ENCODE measurements at places on chromosomes 6 and 20. TPM values are rescaled to one million over a fixed set of nuclear protein-coding genes. Genes with fewer than 3 reads are reported as not detected.
A peak's percentile ranks its signal among the peaks of the same experiment; 100 is the strongest.

The CST4 gene
- total RNA-seq, result not detected

DNA sequence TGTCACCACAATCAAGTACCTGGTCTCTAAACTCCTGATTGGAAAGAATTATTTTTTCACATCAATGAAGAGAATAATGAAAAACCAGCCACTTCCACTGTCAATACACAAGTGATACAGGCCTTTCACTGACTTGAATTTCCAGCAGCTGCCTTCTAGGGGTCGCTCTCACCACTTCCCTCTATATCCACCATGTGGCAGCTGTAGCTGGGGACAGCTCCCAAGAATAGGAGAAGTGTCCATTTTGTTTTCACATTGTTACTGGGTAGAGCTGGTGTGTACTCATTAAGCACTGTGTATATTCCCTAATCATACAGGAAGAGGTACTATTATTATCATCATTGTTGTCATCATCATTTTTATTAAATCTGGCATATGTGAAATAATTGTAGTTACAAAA is 438.4 kb upstream of the SPTLC3 start:
- H3K36me3 ChIP-seq, result no peaks in the 10 kb centered on the region
- DNase-seq, result no peak
- no peaks in the 10 kb centered on the region for H3K4me1 ChIP-seq
- no peak overlapping the region for H3K4me3 ChIP-seq

The CALHM4 gene
- total RNA-seq, result not detected

The SLC12A5 gene
- total RNA-seq, result not detected

The ENPP5 gene
- total RNA-seq, result 2.5 TPM

DNA sequence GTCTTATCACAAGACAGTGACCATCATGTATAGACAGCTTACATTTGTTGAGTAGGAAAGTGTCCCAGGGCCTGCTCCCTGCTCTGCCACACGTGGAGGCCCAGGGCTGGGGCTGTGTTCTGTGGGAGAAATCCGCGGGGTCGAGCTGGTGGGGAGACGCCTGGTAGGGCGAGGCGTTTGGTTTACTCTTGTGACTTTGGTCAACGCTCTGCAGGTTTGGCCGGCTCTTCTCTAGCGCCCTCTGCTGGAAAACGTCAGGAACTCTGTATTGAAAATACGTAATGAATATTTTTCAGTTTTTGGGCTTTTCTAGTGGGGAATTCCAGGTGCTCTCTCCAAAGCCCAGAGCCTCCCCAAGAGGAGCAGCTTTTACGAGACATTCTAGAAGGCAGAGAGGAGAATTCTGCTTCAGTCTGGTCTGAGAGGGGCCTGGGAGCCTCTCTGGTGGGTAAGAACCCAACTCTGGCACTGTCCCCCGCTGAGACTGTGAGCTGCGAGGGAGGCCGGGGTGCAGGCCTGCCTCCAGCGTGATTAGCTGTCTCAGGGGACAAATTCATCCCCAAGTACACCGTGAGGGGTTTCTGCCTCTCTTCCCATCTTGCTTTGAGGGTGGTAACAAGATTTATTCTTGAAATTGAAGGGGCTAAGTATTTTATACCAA is 112.6 kb upstream of the RALGAPA2 start:
- no peaks in the 10 kb centered on the region for H3K27me3 ChIP-seq
- no peak overlapping the region for H3K27ac ChIP-seq
- DNase-seq, result no peak
- H3K36me3 ChIP-seq, result no peaks in the 10 kb centered on the region
- H3K4me3 ChIP-seq, result no peak overlapping the region

The PAK5 gene
- total RNA-seq, result 0.25 TPM

DNA sequence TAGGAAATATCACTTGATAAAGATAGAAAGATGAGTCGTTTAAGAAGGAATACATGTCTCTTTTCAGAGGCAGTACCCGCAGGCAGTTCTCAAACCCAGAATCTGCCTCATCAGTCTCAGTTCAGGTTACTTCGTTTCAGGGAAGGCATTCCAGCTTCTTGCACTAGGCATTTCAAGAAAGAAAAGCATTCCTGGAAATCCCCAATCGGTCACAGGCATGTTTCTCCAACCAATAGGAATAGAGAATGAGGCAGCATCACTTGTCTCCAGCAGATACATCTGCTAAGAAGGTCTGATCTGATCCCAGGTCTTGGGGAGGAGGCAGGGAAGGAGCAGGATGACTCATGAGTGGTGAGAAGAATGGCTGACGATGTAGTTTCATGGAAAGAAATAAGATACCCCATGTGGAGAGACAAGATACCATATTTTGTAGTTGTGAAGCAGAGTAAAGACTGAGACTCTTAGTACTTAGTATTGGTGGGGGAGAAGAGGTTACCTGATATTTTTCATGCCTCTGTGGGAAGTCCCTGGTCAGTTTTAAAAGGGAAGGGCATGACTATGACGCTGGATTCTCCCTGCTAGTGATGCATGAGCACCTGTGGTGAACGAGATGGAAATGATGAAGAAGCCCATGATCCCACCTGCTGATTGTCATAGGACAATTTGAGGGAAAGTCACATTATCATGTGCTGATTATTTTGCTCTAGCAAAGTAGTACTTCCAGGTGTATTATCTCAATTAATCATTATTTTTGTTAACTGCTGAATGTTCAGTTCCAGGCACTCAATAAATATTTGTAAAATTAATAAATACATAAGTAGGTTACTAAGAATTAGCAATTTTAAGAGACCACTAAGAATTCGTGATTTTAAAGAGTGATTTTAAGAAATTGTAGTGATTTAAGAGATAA is 20.3 kb upstream of the HLA-DRB1 start:
- H3K4me1 ChIP-seq, result no peaks in the 10 kb centered on the region
- H3K27ac ChIP-seq, result peak overlapping the region; percentile 48
- H3K36me3 ChIP-seq, result no peaks in the 10 kb centered on the region

GRCh38 chr6:104710543-104711335 is 149.0 kb downstream of the HACE1 start:
- H3K27me3 ChIP-seq, result no peaks in the 10 kb centered on the region
- H3K4me3 ChIP-seq, result no peak overlapping the region
- DNase-seq, result no peak
- H3K4me1 ChIP-seq, result no peaks in the 10 kb centered on the region
- no peak overlapping the region for H3K27ac ChIP-seq

The MACROD2 gene
- 12.5 TPM for total RNA-seq

DNA sequence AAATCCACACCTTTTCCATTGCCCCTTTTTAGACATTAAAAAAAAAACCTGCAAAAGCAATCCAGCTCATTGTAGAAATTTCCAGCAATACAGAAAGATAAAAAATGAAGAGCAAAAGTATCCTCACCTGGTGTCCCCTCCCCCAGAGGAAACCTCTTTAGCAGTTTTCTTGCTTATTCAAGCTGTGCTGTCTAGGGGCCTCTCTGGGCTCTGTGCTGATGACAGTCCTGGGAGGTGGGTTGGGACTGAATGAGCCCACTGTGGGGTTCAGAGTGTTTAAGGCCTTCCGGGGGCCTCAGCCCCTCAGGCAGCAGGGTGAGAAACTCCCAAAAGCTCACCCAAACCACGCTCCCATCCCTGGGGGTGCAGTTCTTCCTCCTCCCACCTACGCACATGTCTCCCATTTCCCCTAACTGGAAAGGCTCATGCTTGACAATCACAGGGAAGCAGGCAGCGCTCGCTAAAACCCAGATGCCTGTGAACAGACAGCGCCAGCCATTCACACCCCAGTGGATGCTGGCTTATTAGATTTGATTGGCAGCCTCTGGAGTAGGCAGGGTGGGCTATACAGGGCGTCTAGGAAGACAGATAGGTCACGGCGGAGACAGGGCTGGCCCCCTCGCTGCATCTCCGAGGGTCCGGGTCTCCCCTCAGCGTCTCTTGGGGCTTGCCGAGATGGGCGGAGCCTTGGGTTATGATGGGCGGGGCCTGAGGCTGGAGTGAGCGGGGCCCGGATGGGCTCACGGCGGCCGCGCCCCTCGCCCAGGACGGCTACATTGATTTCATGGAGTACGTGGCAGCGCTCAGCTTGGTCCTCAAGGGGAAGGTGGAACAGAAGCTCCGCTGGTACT is 4.6 kb downstream of the GUCA1A start:
- H3K36me3 ChIP-seq, result no peaks in the 10 kb centered on the region
- H3K27me3 ChIP-seq, result no peaks in the 10 kb centered on the region
- no peak overlapping the region for H3K4me3 ChIP-seq
- no peak overlapping the region for H3K27ac ChIP-seq

DNA sequence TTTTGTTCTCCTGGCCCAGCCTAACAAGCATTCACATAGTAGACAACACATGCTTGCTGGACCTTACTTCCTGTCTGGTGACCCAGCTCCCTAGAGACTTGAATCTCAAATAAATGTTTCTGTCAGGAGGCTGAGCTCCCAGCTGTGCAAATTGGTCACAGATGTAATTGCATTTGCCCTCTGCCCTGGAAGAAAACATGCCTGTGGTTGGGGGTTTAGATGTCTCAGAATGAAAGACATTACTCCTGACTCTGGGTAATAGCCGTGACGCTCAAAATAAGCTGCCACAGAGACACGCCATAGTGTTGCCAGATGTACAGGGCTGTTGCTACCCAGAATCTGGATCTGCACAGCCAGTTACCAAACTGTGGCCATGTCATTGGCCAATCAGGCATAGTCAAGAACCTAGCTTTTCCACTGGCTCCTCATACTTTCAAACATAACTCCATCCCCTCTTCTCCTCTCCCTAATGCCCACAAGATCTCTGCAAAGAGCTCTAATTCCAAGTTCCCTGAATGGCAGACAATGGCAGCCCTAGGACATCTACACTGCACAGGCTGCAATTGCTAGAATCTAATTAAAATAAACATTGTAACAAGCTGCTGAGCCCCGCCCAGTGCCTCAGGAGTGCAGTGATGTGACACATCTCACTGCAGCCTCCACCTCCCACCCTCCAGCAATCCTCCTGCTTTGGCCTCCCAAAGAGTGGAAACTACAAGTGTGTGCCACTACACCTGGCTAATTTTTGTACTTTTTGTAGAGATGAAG is 32.8 kb upstream of the GMPR start:
- no peaks in the 10 kb centered on the region for H3K27me3 ChIP-seq
- no peaks in the 10 kb centered on the region for H3K4me1 ChIP-seq
- no peaks in the 10 kb centered on the region for H3K36me3 ChIP-seq
- H3K4me3 ChIP-seq, result no peak overlapping the region
- DNase-seq, result no peak

DNA sequence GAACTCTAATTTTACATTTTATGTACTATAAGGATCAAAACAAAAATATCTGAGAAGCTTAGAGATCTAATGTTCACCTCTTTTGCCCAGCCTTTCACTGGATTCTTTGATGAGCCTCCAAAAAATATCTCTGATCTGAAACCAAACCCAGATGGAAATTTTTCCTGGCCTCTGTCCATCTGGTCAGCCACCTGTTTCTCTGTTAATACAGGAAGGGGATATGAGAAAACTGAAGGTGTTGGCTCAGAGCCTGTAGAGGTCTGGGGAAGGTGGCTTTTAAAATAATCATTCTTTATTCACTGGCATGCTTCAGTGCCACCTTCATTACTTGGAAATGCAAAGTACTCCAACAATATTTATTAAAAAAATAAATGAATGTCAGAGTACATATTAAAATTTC is 8.5 kb upstream of the MCM3 start:
- H3K27me3 ChIP-seq, result no peaks in the 10 kb centered on the region
- H3K27ac ChIP-seq, result no peak overlapping the region
- H3K36me3 ChIP-seq, result no peaks in the 10 kb centered on the region

The PIM1 gene
- 74.2 TPM for total RNA-seq

DNA sequence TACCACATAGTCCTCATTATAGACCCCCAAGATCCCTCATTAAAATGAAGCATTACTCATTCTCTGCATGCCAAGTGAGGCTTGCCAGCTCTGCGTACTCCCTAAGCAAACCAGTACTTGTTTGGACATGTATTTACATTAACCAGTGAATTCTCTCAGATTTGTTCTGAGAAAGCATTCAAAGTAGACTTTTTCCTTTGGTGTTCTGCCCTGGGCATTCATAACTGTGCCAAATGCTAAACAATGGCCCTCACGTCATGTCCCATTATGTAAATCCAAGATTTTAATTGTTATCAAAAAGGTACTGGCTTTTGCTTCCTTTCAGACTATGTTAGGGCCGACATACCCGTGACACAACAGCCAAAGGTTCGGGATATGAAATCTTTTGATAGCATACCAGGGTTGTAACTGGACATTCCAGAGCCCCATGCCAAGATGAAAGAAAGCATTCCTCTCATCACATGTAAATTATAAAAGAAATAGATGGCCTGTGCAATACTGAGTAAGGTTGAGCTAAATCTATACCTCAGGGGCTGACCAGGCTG is 164.2 kb downstream of the ADAT2 start:
- H3K36me3 ChIP-seq, result no peaks in the 10 kb centered on the region
- H3K27me3 ChIP-seq, result no peaks in the 10 kb centered on the region
- no peak overlapping the region for H3K27ac ChIP-seq
- peaks cover 16% of the 10 kb centered on the region for H3K4me1 ChIP-seq
- H3K4me3 ChIP-seq, result no peak overlapping the region

DNA sequence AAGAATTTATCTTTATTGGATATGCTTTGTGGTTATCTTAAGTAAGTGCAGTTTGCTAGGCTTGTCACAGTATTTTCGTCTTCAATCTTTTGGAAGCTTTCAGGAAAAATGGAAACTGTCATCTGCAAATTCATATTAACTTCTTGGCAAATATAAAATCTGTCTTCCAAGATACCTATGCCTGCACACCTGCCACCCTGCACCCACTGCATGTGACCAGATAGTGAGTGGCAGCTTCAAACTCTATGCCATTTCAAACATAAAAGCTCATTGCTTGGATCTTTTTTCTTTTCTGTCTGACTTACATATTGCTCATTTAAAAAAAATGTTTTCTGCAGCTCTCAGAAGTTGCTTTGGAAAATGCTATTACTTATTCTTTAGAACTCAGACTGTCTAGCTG is 14.1 kb downstream of the OPRM1 start:
- no peaks in the 10 kb centered on the region for H3K27me3 ChIP-seq
- no peaks in the 10 kb centered on the region for H3K4me1 ChIP-seq
- H3K4me3 ChIP-seq, result no peak overlapping the region
- H3K36me3 ChIP-seq, result no peaks in the 10 kb centered on the region
- DNase-seq, result no peak

- no peak for DNase-seq
- H3K27me3 ChIP-seq, result no peaks in the 10 kb centered on the region
- H3K36me3 ChIP-seq, result no peaks in the 10 kb centered on the region
Measured at GRCh38 chr6:125742464-125743120, 6.8 kb upstream of the HEY2 start.

GRCh38 chr20:3865152-3865886 is 18.7 kb downstream of the MAVS start:
- no peak for DNase-seq
- no peaks in the 10 kb centered on the region for H3K4me1 ChIP-seq
- peaks cover 71% of the 10 kb centered on the region for H3K36me3 ChIP-seq
- no peak overlapping the region for H3K27ac ChIP-seq
- no peaks in the 10 kb centered on the region for H3K27me3 ChIP-seq
- no peak overlapping the region for H3K4me3 ChIP-seq

The GSTA3 gene
- not detected for total RNA-seq
